ENCODE measurements at places on chromosomes 5 and 9.

GRCh38 chr9:91474656-91475055 lies 51.0 kb upstream of the NFIL3 start:
- DNase-seq = no peak

DNA sequence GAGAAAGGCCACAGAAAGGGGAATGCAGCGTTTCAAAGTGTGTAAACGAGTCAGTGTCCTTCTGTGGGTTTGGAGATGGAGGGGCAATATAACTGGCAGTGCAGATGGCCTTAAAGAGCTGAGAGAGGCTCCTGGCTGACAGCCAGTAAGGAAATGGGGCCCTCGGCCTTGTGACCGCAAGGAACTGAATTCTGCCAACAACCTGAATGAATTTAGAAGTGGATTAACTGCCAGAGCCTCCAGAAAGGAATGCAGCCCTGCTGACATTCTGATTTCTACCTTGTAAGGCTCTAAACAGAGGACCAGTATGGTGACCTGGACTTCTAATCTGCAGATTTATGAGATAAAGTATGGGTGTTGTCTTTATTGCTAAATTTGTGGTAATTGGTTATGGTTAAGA lies 17.5 kb upstream of the NREP start:
- DNase-seq = peak; percentile 63

GRCh38 chr9:5543875-5544702 lies 33.8 kb downstream of the PDCD1LG2 start:
- DNase-seq = no peak

DNA sequence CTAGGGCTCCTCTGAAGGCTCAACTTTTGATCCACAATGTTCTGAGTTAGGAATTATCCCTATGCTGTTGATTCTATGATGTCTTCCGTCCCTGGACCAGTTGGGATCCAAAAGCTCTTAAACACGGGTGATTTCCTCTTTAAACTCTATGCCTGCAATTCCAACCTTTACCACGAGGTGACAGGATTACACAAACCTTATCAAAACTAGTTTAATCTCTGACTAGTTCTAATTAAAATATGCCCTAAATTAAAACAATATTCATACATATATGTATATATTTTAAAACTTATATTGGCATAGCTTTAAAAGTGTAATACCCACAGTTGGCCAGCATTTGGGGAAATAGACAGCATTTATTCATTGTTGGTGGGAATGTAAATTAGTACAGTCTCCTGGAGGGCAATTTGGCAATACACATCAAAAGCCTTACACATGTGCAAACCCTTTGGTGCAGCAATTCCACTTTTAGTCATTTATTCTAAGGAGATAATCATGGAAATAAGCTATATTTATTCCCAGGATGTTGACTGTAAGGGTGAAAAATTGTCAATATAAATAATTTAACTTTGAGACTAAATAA lies 51.6 kb upstream of the PHYKPL start:
- DNase-seq = peak; percentile 18

GRCh38 chr9:122642226-122642625 lies 15.2 kb downstream of the OR1B1 start:
- no peak for DNase-seq

DNA sequence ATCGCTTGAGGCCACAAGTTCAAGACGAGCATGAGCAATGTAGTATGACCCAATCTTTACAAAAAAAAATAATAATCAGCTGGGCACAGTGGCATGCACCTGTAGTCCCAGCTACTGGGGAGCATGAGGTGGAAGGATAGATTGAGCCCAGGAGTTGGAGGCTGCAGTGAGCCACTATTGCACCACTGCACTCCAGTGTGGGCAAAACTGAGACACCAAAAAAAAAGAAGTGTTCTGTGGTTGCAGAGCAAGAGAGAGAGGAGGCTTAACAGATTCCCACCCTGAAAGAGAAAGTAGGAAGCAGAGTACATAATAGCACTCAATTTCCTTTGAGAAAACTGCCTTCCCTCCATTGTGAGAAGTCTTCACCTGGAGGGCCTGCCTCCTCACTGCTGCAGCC lies 52.6 kb downstream of the ALDH7A1 start:
- DNase-seq = no peak

- no peak for DNase-seq
These were observed 350.8 kb downstream of the DMRT2 start for GRCh38 chr9:1400983-1401382.

GRCh38 chr5:43400082-43400481 lies 12.1 kb downstream of the CCL28 start:
- no peak for DNase-seq

GRCh38 chr5:113446358-113446927 lies 11.7 kb upstream of the TSSK1B start:
- no peak for DNase-seq

DNA sequence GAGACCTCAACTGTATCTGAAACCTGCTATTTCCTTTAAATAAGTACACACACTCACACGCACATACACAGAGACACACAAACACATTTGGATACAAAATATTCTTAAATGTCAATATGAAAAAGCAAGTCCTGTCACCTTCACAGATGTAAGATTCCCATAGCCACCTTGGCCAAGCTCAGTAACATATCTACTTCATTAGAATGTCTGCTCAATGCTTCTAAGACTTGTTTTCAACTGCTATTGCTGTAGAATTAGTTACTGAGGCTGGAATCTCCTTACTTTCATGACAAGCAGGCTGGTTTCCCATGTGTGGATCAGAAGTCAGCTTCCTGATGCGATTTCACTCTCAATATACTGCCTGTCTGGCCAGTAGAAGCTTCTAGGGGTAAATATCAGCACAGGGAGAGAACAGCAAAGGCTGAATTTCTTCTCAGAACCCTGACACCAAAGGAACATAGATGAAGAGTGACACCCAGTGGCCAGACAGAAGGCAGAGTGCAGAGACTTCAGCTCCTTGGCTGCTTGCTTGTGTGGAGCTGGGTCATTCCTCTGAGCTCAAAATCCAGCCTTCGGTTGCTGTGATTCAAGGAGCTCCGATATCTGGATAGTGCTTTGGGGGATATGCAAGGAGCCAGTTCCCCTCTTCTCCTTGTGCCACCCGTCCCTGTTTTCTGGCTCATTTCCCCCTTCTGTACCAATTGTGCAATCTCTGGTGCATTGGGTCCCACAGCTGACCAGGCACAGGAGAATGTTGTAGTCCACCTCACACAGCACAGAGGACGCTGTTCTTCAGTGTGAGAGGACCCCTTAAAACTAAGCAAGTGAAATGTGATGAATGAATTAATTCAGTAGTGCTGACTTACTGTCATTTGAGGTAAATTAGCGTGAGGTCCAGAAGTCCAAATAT lies 26.6 kb upstream of the ABLIM3 start:
- peak; percentile 18 for DNase-seq

DNA sequence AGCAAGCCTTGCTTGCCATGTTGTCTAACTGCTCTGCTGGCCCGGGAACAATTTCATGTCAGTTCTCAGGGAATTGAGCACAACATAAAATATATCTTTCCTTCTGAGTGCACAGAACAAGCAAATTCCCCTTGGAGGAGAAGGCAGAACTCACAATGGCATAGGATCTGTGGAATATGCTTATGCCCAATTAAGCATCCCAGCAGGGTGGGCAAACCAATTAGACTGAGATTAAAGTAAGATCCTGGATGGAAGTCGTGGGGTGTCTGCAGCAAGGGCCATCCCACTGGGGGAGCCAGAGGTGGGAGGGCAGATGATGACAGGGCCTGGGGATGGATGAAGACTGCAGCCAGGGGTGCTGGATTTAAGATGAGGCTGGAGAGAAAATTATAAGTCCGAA lies 114.1 kb downstream of the BRINP1 start:
- DNase-seq = no peak

GRCh38 chr9:130940693-130941576 lies 1.9 kb upstream of the FIBCD1 start:
- no peak for DNase-seq

- DNase-seq = no peak
These were observed 76.0 kb upstream of the RNU6ATAC start for GRCh38 chr9:134240361-134240760.

GRCh38 chr5:56588131-56588487 lies 227.2 kb upstream of the MAP3K1 start:
- no peak for DNase-seq

DNA sequence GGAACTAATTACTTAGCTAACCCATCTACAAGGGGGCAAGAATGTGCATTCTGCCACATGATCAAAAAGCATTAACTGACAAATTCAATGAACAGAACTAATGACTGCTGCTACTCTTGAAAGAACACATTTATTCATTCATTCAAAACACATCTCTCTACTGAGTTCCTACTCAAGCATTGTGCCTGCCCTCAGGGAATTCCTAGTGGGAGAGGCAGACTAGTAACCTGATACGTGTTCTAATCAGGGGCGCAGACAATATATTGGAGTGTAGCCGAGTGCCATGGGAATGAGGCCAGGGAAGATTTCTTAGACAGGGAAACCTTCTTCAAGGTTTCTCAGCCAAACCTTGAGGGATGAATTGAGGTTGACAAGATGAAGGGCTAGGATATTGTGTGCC lies 56.7 kb upstream of the PAPPA start:
- no peak for DNase-seq

GRCh38 chr5:118687100-118687499 lies 301.2 kb downstream of the DTWD2 start:
- no peak for DNase-seq

DNA sequence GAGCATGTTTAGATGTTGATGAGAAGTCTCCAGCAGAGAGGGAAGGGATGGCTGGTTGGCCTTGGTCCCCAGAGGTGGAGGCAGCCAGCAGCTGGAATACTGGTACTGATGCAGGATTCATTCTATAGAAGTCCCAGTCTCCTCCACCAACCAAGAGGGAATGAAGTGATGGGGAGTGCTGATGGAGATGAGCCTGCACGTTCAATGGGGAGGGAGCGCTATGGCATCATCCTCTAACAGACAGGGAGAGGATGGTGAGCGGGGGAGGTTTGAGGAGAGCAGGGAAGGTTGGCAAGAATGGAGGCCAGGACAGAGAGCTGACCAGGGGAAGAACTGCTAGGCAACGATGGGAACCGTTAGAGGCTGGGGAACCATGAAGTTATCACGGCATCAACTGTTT lies 159.8 kb upstream of the MVB12B start:
- DNase-seq = no peak

GRCh38 chr9:134418354-134418753 lies 92.1 kb downstream of the RXRA start:
- no peak for DNase-seq

GRCh38 chr9:33374634-33375237 lies 27.6 kb downstream of the AQP7 start:
- no peak for DNase-seq

GRCh38 chr5:66741394-66741793 lies 145.2 kb downstream of the MAST4 start:
- no peak for DNase-seq

DNA sequence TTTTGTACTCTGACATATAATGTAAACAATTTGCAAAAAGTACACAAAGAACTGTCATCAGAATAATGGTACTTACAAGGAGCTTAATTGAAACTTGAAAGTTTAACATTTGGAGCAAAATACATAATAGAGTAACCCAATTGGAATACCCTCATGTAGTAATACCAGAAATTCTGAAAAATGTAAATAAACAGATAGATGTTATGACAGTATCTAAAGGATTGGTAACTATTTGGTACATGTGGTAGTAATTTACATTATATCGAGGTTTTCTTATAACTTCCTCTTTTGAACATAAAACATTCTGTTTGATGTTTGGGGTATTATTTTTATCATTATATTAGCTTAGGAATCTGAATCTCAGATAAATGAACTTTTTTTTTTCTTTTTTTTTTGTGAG lies 211.7 kb upstream of the ELL2 start:
- DNase-seq = no peak

- no peak for DNase-seq
These were observed 52.9 kb downstream of the RASGEF1C start for GRCh38 chr5:180156141-180156540.

- peak; percentile 46 for DNase-seq
These were observed 18.5 kb upstream of the SNX2 start for GRCh38 chr5:122756264-122756911.

GRCh38 chr5:1840741-1841521 lies 39.7 kb downstream of the NDUFS6 start:
- no peak for DNase-seq

- DNase-seq = peak; percentile 21
These were observed 933.6 kb downstream of the CDH12 start for GRCh38 chr5:21919414-21920022.

DNA sequence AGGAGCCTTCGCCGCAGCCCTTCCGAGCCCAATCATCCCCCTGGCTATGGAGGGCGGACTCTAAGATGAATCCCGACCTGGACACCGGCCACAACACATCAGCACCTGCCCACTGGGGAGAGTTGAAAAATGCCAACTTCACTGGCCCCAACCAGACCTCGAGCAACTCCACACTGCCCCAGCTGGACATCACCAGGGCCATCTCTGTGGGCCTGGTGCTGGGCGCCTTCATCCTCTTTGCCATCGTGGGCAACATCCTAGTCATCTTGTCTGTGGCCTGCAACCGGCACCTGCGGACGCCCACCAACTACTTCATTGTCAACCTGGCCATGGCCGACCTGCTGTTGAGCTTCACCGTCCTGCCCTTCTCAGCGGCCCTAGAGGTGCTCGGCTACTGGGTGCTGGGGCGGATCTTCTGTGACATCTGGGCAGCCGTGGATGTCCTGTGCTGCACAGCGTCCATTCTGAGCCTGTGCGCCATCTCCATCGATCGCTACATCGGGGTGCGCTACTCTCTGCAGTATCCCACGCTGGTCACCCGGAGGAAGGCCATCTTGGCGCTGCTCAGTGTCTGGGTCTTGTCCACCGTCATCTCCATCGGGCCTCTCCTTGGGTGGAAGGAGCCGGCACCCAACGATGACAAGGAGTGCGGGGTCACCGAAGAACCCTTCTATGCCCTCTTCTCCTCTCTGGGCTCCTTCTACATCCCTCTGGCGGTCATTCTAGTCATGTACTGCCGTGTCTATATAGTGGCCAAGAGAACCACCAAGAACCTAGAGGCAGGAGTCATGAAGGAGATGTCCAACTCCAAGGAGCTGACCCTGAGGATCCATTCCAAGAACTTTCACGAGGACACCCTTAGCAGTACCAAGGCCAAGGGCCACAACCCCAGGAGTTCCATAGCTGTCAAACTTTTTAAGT lies 819 bp downstream of the ADRA1B start:
- DNase-seq = no peak

Measured in KG1 (cell line).